ENCODE measurements at places on chromosomes 13 and 19.

- no peak for DNase-seq
These were observed 53.2 kb downstream of the GPR12 start for GRCh38 chr13:26707122-26708006.

- DNase-seq = no peak
These were observed 3.4 kb downstream of the ZNF430 start for GRCh38 chr19:21023901-21024300.

DNA sequence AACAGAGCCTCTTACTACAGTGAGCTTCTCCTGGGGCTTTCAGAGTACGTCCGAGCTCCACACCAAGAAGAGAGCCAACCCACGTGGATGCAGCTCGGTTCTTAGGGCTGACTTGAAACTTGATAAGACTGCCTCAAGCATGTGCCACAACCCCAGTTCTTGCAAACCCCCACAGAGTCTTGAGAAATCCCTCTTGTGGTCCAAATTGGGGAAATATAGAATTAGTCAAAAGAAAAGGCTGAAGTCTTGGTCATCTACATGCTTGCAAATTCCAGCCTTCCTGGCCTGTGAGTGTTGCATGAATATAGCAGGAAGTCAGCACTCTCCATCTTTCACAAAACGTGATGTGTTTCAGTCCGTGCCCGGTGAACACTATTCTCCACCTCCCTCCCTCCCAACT lies 95.2 kb downstream of the GGACT start:
- no peak for DNase-seq

GRCh38 chr13:23934520-23934919 lies 37.2 kb upstream of the C1QTNF9B start:
- no peak for DNase-seq

DNA sequence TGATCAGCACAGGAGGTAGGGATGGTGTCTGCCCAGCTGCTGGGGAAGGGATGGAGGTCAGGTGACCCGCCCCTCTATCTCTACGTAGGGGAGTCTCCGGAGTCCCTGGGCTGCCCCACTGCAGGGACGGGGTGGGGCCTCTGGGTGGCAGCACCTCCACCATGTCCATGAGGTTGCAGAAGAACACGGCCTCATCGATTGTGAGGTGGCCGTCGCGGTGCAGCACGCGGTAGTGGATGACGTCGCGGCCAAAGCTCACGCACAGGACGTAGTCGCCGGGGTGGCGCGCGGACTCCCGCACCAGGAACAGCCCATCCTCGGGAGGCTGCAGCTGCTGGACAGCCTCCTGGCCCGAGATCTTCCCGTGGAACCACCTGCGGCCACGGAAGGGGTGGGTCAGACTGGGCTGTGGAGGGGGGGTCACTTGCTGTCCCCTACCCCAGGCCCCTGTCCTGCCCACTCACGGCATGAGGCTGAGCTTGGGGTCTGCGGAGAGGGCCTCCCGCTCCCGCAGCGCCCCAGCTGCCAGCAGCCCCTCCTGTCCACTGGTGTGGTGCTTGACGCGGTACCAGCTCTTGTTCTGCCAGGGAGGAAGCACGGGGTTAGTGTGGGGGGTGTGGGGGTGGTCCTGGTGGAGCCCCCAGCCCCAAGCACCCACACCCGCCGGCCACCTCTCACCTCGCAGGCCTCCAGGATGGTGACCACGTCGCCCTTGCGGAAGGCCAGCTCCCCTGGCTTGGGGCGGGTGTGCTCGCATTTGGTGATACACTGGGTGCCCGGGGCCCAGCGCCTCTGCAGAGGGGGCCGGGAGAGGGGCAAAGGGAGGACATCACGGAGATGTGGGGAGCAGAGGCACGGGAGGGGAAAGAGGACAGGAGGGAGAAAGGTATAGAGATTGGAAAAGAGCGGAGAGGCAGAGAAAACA lies 2.3 kb downstream of the MATK start:
- no peak for DNase-seq

- no peak for DNase-seq
These were observed 74.5 kb downstream of the GGACT start for GRCh38 chr13:100513987-100514670.

GRCh38 chr13:95509521-95510310 lies 42.8 kb upstream of the CLDN10 start:
- DNase-seq = no peak

DNA sequence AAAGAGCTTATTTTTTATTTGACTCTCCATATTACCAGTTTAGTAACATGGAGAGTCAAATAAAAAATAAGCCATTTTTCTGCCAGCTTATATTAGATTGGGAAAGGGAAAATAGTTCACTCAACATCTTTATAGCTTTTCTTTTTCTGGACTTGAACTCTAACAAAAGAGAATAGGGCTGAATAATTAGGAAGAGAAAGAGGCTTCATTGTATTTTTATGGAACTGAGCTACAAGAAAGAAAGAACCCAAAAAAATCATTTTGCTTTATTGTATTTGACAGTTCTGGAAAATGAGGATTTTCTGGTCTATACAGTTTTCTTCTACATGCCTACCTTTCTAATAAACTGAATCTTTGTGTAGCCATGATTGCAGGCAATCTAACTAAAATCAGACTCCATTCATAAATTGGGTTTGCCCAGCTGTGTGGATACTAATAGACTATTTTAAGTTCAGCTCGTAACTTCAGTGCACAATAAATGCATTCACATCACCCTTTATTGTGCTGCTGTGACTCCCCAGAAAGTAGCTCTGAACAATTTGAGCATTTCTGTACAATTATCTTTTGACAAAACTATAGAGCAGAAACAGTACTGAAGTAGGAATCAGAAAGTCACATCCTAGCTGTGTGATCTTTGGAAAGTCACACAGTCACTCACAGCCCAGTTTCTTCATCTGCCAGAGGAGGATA lies 115.3 kb downstream of the STOML3 start:
- DNase-seq = no peak
